ENCODE measurements at places on chromosomes 16 and 17.

DNA sequence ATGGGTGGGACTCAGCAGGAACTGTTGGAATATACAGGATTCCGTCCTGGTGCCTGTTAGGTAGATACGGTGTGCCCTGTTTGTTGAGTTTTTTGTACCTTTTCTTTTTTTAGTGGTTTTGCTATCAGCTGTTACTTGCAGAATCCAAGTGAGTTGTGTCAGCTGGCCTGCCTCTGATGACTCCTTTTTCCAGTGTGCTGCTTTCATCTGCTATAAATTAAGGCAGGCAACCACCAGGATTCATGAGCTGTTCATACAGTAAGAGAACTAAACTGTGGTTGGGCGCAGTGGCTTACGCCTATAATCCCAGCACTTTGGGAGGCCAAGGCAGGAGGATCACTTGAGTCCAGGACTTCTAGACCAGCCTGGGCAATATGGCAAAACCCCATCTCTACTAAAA, 79.9 kb downstream of the WNT3 start:
- no peak for DNase-seq

GRCh38 chr17:4125552-4125951, 17.3 kb downstream of the ZZEF1 start:
- DNase-seq, result no peak

GRCh38 chr17:8894202-8894671, 26.8 kb upstream of the PIK3R6 start:
- no peak for DNase-seq

DNA sequence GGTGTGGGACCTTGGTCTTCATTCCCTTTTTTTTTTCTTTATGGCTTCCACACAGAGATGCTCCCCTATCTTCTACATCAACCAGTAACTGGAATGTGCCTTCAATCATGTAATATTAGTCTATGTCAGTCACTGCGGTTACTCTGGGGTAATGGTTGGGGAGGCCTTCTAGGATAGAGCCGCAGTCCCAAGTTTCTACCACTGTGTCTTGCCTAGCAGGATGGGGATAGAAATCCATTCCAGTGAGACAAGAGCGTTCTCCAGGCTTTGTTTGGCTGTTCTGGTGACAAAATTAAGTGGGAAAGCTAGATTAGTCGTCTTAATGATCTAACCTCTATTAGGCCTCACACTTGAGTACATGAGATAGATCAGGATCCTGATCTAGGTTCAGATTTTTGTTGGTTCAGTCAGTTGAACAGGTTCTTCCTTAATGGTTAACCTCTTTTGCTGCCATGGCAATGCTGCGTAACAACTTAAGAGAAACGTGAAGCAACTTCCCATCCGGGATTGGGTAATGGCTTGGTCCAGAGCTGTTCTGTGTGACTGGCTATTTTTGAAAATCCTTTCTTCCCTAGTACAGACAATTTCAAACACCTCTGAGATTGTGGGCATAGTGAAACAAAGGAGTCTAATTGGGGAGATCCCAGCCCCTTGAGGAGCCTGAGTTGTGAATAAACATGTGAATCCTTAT, 8.7 kb downstream of the MSL1 start:
- no peak for DNase-seq

GRCh38 chr16:4936991-4937781, at the start of gene PPL:
Gene PPL, minus strand, starts transcription at chr16:4937148. Its CDS starts 103 bp downstream, at chr16:4937045.
- no peak for DNase-seq

DNA sequence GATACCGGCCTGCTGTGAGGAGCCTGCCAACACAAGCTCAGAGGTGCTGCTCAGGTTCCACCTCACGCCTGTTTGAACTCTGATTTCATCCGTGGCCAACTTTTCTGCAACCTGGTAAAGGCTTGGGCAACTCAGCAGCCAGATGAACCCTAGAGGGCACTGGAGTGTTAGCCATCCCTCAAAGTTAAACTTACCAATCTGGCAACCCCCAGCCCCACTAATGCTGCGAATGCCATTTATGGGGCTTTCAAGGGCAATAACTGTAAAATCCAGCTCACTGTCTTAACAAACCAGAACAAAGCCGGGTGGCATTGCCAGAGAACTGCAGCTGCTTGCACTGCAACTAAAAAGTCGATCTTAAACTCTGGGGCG, 105.5 kb downstream of the AXIN2 start:
- peak; percentile 56 for DNase-seq

DNA sequence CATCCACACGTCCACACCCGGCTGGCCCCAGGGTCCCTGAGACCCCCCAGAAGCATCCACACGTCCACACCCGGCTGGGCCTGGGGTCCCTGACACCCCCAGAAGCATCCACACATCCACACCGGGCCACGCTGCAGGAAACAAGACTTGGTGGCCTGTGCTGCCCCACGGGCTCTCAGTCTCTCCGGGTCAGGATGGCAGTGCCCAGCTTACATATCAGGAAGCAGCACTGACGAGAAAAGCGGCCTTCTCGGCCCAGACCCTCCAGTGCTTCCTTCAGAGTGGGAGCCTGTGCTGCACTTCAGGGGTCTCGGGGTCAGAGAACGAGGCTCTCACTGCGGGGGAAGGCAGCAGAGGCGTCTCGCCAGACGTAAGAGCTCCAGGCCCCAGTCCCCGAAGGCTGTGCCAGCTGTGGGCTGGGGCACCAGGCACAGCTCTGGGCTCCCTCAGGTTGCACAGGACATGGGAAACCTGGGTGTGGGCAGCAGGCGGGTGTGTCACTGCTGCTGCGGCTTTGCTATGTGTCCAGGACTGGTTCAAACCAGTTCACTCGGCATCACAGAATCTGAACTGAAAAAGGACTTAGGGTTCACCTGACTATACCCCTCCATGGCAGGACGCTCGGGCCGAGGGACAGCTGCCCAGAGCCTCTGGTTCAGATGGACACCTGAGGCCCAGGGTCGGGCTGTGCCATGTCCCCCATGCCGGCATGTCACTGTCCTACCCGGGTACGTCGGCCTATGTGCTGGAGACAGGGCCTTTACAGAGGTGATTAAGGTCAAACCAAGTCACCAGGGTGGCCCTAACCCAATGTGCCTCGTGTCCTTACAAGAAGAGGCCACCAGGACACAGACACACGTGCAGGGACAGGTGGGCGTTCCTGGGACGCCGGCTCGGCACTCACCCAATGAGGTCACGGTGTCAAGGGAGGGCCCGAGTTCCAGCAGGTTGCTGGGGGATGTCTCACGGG, 40.2 kb upstream of the CHMP6 start:
- DNase-seq, result no peak

- no peak for DNase-seq
These were observed 7.2 kb upstream of the VASN start for GRCh38 chr16:4364196-4365013.

- DNase-seq, result no peak
These were observed 45.9 kb upstream of the CLEC19A start for GRCh38 chr16:19239511-19240155.

GRCh38 chr17:49061524-49061943, 64.3 kb downstream of the IGF2BP1 start:
- no peak for DNase-seq

DNA sequence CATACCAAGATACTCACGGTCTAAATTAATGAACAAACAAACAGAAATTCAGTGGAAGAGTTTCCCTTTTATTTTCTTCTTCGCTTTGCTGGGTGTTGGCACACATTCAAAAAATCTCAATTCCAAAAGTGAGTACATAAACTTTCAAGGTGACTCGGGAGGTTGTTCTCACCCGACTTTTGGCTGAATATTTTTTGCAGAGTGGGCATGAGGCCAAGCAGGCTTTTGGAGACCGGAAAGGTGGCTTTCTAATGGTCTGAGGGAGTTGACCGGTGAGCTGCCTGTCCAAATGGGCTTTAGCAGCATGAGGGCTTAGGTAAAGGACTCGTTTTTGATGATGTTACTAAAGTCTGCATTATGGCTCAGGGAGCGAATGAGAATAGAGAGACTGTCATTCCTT, 318.7 kb downstream of the CPPED1 start:
- DNase-seq, result no peak

DNA sequence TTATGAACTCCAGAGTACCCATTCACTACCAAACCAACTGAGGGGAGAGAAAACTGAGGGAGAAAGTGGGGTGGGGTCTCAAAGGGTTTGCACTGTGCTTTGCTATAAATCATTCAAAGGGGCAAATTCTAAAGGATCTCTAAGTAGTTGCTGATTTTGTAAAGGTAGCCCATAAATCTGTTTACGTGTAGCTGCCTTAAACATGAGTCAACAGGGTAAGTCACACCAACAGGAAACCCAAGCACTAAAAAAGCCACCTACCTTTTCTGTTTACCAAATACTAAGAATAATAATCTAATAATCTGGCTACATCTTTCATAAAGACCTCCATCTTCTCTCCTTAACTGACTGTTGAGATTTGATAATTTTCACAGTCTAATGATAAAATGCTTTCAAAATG, 8.4 kb upstream of the HSBP1 start:
- no peak for DNase-seq

GRCh38 chr16:75111514-75111940, 5.1 kb downstream of the LDHD start:
- DNase-seq, result no peak

DNA sequence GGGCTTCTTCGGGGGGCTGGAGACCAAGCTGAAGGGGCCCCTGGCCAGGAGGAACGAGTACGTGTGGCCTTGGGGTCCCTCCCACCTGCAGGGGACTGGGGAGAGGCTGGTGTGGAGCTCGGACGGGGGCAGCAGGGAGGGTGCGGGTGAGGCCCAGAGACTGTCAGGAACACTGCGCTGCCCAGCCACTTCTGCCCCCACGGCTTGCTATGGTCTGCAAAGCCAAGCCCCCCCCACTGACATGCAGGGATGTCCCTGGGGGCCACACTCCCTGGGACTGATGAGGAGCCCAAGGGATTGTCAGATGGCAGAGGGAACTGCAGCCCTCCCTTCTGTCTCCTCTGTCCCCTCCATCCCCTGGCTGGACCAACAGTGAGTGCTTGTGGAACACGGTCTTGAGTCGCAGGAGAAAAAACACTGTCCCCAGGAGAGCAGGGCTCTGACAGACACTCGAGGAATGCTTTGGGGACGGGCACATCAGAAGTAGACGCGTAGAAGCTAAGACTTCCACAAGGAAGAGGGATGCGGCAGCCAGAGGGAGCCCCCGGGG, 34.6 kb downstream of the CIBAR2 start:
- DNase-seq, result no peak

DNA sequence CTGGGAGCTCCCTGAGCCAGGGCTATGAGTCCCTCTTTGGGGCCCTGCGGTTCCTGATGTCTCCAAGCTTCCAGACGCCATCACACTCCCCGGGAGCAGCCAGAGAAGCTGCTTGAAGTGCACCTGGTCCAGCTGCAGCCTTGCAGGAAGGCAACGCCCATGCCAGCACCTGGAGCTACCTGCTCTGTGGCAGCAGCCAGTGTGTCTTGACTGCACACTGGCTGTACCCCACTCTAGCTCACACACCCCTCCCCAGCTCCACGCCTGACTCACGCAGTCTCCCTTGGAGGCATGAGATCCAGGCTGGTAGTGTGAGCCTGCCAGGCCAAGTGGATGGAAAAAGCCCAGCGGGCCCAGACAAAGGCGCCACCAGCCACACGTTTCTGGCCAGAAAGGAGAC, 63.3 kb downstream of the USP32 start:
- no peak for DNase-seq

DNA sequence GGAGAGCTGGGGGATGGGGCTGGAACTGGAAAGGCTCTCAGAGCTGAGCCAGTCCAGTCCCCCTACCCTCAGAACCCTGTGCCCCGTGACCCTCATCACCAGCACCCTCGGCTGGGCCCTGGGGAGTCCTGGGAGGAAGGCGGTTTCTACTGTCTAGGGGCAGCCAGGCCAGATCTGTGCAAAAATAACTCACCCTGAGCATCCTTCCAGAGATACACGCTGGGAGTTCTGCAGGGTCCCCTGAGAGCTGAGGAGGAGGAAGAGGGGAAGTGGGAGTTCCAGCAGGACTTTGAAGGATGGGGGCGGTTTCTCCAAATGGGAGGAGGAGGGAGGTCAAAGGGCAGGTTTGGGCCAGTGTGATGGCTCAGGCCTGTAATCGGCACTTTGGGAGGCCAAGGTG, 5.0 kb upstream of the SLC4A1 start:
- DNase-seq, result no peak

GRCh38 chr17:78248051-78248914, 16.9 kb downstream of the TMEM235 start:
- DNase-seq, result no peak

GRCh38 chr16:59849716-59850115, 1115.6 kb upstream of the GOT2 start:
- DNase-seq, result no peak

DNA sequence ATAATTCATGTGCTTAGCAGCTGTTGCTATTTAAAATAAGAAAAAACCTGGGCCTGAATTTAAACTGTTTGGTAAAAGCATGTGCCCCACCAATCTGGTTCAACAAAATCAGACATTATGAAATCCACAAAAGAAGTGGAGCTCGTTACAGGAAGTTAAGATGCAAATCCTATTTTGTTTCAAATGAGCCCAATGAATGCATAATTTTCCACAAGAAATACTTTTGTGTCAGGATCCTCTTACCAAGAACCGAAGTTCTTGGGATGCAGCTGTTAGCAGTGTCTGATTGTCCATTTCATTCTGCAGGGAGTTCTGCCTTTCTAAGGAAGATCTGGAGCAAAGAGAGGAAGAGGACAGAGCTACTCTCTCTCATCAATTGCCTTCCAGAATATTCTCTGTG, 105.7 kb upstream of the RBBP6 start:
- no peak for DNase-seq

DNA sequence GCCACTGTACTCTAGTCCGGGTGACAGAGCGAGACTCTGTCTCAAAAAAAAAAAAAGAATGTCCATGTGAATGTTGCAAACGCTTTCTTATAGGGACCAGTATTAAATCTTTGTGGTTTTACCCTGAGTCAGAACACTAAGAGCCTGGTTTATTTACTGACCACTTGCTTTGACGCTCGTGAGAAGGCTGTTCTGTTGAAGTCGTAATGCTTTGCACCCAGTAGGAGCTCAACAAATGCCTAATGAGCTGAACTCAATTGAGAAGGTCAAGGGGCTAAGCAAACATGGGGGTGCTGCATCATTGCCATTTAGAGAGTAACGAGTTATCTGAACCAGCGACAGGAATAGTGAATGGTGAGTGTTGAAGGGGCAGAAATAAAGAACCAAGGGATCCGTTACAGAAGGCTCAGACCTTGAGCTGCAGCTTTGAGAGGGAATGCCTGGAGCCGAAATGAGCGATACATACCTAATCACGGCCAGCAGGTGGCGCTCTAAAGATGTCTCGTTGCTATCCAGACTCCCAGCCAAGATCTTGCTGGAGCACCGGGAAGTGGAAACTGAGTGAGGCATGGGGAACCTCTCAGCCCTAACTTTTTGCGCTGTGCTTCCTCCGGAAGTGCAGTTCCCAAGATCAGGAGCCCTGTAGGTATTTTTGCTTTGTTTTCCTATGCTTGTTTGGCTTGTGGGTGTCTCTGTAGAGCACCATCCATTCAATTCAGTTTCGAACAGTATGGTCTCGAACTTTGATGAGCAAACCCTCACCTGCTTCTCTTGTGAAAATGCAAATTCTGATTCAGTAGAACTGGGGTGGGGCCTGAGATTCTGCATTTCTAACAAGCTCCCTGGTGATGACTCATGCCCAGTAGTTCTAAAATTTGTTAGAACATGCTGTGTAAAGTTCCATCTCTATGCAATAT, 12.6 kb upstream of the RNF222 start:
- DNase-seq, result peak; percentile 87
